ENCODE measurements at places on chromosomes 5 and 9.
A peak's percentile ranks its signal among the peaks of the same experiment; 100 is the strongest.

- DNase-seq = no peak
These were observed 73.0 kb downstream of the ENC1 start for GRCh38 chr5:74567411-74567995.

DNA sequence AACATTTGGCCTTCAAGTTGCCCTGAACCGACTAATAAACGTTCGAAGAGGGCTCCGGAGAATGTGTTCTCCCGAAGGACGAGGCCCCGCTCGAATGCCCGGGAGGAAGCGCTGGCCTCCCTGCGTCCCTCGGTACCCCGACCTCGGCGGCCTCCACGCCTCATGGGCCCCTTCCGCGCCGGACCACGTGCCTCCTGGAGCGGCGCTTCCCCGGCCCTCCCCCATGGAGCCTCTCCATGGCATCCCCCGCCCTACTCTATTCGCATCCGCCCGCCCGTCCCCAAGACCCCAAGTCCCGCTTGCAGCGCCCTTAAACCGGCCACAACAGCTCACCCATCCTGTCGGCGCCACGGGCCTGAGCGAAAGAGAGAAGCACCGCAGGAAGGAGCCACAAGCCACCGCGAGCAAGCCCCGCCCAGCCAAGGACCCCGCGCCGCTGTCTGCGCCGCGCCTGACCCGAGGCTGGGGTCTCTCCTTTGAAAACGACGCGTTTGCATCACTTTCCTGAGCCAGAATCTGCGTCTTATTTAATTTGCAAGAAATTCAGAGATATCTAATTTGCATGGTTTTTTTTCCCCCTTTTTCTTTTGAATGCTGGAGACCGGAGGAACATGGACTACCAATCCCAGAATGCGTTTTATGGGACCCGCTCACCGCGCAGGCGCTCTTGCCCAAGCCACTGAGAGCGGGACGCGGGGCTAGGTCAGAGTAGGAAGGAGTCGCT, at the start of gene RPS23:
Gene RPS23, minus strand, starts transcription at position 368 of the 724 bp plus-strand sequence. Its CDS starts 31 bp downstream, at position 337.
- peak; percentile 94 for DNase-seq

DNA sequence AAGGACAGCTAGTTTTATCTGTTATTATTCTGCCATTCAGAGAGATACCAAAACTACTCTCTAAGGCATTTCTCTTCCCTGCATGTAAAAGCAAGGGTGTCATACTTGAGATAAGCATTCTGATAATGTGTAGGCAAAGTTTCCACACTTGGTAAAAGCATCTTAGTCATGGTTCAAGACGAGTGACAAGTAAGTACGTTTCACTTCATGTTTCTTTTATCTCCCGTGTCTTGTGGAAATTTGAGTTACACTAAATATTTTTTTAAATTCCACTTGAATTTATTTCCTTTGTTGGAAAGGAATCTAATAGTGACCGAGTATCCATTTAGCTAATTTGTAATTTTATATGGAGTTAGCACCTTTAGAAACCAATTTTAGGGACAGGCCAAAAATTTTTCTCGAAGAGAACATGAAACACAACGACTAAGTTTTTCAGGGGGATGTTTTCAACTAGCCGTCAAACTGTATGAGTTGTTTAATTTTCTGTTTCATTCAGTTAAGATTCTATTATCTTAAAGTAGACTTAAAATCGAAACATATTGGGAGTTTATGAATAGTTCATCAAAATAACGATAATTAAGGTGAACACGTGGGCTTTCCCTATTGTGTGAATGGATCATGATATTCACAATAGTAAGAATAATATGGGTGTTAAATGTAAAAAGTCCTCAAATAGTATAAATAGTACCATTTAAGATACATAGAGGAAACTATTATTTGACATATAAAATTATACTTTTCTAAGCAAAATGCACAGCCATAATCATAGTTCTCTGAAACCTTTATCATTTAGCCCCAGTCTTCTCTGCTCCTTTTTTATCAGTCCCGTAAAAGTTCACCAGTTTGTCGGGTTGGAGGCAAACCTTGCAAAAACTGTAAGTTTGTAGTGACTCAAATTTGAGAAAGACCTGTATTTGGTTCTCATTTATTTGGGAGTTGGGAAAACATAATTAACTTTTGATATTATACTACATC, 1.6 kb downstream of the RFESD start:
- DNase-seq = peak; percentile 44

DNA sequence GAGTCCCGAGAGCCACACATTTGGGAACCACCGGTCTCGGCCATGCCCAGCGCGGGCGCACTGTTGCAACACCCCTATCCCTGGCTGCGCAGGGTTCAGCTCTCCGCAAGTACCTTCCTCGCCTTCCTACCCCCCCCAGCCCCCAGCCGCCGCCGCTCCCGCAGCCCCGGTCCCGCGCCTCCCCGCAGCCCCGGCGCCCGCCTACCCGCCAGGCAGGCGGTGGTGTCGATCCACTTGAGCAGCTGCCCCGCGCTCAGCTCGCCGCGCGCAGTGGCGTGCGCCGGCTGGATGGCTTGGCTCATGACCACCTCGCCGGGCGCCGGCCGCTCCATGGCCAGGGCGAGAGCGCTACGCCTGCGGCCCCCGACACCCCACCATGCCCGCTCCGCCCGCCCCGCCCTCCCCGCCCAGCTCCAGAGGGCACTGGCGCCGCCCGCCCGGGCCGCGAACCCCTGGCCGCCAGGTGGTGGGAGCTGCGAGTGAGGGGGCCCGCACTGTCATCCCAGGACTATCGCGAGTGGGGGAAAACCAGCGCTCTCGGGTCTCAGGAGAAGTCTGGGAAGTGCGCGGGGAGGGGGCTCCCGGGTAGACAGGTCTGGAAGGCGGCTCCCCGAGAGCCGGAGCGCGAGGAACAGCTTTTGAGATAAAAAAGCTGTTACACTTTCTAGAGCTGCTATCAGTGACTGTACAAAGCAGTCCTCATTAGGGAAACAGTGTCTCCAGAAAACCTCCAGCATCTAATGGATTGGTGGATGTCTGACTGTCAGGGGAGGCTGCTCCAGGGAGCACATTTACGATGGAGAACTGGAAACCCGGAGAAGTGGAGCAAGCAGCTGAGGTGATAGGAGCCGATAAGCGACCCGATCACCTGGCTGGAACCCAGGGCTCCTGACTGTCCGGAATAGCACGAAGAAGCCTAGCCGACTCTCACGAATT, at the start of gene ACOT12:
Gene ACOT12, minus strand, starts transcription at position 352 of the 936 bp plus-strand sequence. Its CDS starts 20 bp downstream, at position 332.
- peak; percentile 30 for DNase-seq

DNA sequence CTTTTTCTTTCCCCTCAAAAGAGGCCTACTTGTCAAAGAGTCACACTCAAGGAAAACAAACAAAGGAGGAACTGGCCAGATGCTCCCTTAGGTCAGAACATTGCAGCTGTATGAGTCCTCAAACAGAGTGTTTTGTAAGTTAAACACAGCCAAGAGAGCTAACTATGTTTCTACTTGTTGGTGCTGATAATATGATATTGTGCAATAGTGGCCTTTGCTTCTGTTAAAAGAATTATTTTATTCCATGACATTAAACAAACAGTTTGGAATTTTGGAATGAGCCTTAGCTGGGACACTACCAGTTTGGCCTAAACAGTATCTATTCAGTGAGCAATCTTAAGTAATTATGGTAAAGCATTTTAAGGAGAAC, 56.0 kb upstream of the TPD52L3 start:
- DNase-seq = peak; percentile 95

Data from choroid plexus epithelial cell (primary cell).